SJSA1 (cell line): ENCODE measurements at places on chromosomes 3 and 15. TPM values are rescaled to one million over a fixed set of nuclear protein-coding genes. Genes with fewer than 3 reads are reported as not detected.

DNA sequence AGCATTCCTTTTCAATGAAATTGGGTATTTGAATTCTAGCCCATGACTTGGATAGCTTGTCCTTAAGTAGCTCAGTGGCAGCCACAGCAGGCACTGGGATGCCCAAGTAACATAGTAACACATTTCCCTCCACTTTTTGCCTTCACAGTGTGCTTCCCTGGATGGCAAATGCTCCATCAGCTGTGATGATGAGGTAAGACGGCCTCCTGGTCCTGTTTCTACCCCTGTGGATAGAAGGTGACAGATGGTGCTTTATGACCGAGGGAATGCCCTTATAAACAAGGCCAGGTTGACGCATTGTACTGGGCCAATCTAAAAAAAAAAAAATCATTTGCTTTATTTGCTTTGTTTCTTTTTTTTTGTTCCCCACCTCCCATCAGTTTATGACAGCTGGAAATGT, 41.8 kb upstream of the LRTM1 start:
- DNase-seq: no peak

Gene BCHE
- total RNA-seq: not detected in 2 replicates

DNA sequence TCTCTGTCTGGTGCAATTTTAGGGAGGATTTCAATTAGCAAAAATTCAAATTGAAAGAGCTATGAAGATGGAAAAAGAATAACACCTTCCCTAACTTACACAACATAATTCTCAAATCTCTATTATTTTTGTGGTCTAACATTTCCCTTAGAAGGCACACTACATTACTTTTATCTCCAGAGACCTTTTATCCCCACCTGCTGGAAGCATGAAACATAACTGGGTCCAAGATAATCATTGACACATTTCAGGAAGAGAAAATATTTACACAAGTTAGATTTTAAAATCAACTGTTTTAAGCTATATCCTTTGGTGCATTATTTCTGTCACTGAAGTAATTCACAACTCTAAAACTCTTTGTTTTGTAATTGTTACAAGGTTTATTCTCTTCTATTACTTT, 779.5 kb downstream of the ROBO1 start:
- DNase-seq: no peak

Gene C2CD4B
- total RNA-seq: not detected in 2 replicates

Gene CFAP44
- total RNA-seq: 0.82 TPM in 1 of 2 replicates, not detected in the other

GRCh38 chr3:25289156-25289555, 138.9 kb upstream of the RARB start:
- DNase-seq: no peak

GRCh38 chr3:49711489-49711888, 8.0 kb downstream of the AMIGO3 start:
- DNase-seq: no peak

Gene KCNH8
- total RNA-seq: not detected in 2 replicates

DNA sequence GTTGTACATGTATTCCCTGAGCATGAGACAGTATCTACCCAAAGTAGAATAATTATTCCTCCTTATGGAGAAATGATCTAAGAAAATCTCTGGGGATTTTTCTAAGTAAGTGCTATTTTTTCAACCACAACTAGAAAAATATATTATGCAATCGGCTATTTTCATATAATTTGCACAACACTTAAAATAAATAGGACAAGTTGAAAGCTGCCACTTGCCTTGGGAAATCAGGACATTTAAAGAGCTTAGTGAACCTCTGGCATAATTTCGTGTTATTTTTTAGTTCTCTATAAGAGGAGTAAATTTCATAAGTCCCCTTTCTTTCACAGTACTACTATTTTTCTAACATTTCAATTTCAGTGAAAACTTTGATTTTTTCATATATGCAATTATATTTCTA, 672.1 kb downstream of the OTOL1 start:
- DNase-seq: no peak

Gene TMEM115
- 40.6 and 51.2 TPM in 2 replicates for total RNA-seq

DNA sequence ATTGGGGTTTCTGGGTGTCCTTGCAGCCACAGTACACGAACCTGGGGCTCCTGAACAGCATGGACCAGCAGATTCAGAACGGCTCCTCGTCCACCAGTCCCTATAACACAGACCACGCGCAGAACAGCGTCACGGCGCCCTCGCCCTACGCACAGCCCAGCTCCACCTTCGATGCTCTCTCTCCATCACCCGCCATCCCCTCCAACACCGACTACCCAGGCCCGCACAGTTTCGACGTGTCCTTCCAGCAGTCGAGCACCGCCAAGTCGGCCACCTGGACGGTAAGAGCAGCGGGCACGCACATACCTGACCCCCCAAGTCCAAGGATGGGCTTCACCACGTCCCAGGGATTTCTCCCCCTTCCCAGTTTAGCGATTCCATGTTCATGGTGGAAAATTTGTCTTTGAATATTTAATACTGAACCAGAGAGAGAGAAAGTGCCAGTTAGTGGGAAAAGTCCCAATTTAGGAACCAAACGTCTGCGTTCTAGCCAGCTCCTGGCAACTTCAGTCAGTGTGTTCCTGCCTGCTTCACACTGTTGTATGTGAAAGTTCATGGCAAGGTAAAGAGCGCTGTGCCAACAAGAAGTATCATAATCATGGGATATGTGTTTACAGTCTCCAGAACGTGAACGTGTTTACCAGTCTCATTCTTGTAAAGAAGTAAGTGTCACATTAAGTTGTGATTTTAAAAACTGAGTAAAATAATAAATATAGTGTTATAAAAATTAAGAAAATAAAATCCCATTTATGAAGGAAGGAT, 177.2 kb downstream of the TP63 start:
- DNase-seq: no peak

Gene NR1I2
- total RNA-seq: 0.08 TPM in 1 of 2 replicates, not detected in the other

DNA sequence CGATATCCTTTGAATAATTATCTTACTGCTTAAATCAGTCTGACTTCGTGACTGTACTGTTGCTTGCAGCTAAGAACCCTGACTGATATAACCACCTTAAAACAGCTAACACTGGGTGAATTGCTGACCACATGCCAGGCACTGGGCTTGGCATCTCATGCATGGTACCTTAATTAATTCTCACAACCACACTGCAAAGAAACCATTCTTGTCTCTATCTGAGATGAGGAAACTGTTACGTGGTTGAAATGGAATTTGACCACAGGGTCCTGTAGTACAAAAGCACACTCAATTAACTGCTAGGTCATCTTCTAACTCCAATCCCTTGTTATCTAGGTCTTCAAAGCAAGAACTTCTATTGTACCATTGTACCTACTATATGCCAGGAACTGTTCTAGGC, 92.7 kb upstream of the PRICKLE2 start:
- no peak for DNase-seq

Gene SPINK8
- total RNA-seq: not detected in 2 replicates

DNA sequence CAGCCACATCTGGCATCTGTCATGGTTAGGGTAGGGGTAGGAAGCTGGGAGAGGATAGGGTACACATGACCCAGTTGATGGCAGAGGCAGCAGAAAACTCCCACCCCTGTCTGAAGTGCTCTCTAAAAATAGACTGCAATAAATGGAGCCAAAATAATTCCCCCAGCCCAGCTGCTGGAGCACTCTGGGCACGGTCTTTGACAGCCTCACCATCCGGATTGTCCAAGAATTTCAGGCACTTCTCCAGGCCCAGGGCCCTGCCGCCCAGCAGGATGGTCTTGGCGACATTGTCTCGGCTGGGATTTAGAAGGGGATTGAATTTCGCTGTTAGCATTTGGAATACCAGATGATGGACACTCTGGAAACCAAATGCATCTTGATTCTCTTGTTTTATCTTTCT, 103.7 kb downstream of the IQSEC1 start:
- DNase-seq: no peak

Gene PLA2G4D
- total RNA-seq: not detected in 2 replicates

Gene AGTR1
- not detected in 2 replicates for total RNA-seq

Gene NRG4
- not detected in 2 replicates for total RNA-seq

Gene OIP5
- total RNA-seq: 31.1 and 43.4 TPM in 2 replicates

GRCh38 chr15:38642689-38643270, 78.2 kb upstream of the RASGRP1 start:
- DNase-seq: no peak

Gene C2CD4A
- not detected in 2 replicates for total RNA-seq

- DNase-seq: no peak
These were observed 65.9 kb upstream of the PLXND1 start for GRCh38 chr3:129672412-129672811.

Gene SEMA3F
- total RNA-seq: 0.58 and 1.9 TPM in 2 replicates

Gene CCDC54
- total RNA-seq: not detected in 2 replicates

DNA sequence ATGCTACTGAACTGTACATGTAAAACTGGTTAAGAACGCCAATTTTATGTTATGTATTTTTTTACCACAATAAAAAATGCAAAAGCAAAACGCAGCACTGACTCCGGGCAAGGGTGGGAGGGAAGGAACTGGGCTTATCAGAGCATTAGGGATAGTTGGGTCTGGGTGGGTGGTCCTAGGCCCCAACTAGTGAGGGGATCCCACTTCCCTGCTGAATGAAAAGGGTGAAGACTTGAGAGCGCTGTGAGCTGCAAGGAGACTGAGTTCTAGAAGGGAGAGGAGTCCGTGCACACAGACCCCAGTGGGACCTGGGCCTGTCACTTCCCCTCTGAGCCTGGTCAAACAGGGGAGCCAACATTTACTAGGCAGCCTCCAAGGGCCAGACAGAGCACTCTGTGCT, 98.6 kb downstream of the TPRA1 start:
- no peak for DNase-seq

DNA sequence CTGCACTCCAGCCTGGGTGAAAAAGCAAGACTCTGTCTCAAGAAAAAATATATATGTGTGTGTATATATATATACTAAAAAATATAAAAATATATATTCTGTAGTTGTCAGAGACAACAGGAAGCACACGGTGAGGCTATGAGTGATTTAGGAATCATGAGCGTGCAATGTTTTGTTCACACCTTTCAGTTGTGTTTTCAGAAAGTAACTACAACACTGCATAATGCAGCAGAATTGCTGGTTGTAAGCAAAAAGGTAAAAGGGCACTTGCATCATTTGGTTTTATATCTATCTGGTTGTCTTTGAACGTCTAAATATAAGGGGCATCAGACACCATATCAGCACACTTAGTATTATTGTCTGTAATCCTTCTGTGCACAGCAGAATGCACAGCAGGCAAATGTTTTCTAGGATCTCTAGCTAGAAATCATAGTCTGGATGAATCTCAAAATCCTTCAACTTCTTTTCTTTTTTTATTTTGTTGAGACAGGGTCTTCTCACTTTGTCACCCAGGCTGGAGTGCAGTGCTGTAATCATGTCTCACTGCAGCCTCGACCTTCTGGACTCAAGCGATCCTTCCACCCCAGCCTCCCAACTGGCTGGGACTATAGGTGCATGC, 44.8 kb downstream of the CCR3 start:
- DNase-seq: no peak

DNA sequence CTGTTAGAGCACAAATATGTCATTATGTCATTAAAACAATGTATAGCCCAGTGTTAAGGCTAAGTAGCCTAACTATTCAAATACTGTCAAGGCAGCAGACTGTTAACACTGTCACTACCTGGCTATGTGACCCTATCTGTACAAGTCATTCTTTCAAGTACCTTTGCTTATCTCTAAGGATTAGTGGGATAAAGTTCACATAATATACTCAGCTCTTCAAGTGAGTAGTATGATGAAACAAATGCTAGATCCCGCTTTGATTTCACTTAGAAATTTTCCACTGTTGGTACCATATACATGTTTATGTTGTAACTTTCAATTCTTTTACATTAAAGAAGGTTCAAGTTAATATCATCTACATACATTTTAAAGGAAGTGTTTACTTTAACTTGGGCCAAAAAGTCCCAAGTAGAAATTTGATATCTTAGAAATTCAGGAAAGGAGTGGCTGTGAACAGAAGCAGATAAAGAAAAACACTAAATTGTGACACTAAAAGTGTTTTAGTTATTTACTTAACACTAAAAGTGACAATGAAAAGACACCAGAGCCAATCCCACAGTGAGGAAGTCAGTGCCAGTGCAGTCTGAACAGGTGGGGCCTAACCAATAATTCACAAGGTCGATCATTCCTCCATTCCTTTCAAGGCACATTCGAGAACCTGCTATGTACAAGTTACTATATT, 4.8 kb upstream of the RFX7 start:
- DNase-seq: no peak

DNA sequence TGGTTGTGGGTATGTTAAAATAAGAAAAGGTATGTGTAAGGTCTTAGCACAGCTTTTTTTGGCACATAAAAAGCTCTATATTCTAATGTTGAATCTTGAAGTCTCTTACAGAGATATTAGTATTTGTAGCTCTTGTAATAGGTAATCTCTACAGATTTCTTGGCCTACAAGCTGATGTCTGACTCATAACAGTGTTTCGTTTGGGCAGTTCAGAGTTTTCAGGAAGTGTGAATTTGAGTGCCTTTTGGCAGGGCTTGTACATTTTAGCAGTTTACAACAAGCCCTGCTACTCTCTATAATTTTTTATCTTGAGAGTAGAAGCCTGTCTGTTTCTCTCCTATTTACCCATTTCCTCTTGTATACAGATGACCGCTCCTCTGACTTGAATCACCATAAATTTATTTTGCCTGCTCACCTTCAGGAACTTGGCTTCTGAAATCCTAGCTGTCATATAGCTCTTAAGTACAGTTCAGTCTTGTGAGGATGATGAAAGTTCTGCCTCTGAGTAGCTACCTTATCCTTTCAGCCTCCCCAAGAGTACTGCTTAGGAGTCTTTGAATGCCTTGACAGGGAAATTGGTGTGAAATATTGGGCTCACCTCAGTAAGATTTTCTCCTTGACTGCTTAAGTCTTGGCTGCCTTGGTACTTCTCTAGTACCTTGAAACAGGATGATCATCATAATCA, 419.9 kb upstream of the RARB start:
- DNase-seq: no peak

DNA sequence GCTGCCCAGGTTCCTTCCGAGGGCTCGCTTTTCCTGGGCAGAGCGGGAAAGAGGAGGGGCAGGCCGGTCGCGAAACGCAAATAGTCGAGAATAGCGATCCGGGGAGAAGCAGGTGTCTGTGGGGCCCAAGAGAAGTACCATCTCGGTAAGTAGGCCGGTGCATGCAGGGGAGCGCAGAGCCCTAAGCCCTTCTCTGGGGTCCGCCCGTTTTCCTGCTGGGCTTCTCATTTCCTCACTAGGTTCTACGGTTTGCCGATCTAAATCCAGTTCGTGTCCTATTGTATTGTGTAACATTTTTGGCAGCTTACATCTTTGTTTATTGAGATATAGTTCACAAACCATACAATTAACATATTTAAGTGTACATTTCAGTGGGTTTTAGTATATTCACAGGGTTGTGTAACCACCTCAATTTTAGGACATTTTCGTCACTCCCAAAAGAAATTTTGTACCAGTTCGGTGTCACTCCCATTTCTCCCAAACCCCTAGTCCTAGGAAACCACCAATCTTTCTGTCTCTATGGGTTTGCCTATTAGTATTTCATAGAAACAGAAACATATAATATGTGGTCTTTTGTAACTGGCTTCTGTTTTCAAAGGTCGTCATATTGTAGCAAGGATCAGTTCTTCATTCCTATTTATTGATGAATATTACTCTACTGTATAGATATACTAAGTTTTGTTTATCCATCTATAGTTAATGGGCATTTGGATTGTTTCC, 6.8 kb upstream of the TRIM69 start:
- no peak for DNase-seq

Gene DPH6
- 22.1 and 53.4 TPM in 2 replicates for total RNA-seq

GRCh38 chr3:39181408-39182335, 10.7 kb downstream of the XIRP1 start:
- no peak for DNase-seq
